ENCODE measurements at places on chromosomes 1 and 21.

DNA sequence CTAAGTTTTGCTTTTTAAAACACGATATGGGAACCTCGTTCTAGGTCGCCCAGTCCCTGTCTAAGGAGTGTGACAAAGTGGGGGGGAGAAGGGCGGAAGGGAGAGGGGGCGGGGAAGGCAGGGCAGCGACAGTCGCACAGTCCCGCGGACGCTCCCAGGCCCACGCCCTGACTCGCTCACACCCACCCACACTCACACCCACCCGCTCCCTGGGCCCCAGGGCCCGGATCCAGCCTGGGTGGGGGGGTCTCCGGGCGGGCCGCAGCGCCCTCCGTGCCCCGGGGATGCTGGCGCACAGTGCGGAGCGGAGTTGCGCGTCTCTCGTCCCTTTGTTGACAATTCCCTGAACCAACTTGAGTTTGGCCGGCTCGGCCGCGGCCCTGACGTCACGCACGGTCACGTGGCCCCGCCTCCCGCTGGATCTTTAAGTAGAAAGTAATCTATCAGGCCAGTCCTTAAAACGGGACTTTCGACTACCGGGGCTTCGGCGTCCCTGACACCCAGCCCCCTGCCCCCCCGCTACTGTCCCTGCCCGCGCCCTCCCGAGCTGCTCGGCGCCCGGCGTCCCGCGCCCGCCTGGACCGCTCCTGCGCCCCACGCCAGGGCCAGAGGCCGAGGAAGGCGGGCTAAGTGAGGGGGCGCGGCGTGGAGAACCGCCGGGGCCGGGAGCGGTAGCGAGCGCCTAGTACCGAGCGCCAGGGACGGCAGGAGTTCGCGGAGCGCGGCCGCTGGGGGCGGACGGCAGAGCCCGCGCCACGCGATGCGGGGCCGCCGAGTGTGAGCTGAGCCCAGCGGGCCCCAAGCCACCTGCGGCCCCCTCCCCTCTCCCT is at the start of gene FOXD3:
FOXD3 (plus strand) TSS at position 454 of the 830 bp plus-strand sequence. CDS start 492 bp downstream, outside the sequence.
- DNase-seq: no peak

DNA sequence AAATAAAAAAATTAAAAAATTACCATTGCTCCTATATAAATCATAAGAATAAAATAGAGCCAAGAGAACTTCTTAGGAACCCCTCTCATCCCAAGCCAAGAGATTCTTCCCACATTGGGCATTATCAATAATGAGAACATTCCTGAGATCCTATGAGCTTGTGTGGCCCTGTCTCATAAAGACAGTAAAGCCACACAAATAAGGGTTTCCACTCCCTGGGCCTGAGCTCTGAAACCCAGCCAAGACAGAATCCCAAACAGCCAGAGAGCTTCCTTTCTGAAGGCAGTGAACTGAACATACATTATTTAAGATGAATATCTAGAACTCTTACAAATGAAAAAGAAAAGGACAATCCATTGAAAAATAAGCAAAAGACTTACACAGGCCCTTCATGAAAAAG is 68.3 kb downstream of the SLC45A1 start:
- no peak for DNase-seq

DNA sequence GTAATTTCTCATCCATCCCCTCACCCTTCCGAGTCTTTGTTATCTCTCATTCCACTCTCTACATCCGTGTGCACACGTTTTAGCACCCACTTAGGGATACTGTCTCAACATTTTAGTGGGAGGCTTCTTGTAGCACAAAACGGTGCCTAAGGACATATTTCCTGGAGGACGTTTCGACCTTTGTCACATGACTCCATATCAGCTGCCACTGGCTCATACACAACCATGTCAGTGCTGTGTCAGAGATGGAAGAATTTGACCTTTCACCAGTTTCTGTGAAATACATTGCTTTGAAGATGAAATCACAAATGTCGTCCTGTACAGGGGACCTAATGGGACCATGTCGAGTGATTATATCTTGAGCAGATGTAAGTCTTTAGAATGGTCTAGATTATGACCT is 15.6 kb downstream of the B3GALT5 start:
- DNase-seq: no peak

DNA sequence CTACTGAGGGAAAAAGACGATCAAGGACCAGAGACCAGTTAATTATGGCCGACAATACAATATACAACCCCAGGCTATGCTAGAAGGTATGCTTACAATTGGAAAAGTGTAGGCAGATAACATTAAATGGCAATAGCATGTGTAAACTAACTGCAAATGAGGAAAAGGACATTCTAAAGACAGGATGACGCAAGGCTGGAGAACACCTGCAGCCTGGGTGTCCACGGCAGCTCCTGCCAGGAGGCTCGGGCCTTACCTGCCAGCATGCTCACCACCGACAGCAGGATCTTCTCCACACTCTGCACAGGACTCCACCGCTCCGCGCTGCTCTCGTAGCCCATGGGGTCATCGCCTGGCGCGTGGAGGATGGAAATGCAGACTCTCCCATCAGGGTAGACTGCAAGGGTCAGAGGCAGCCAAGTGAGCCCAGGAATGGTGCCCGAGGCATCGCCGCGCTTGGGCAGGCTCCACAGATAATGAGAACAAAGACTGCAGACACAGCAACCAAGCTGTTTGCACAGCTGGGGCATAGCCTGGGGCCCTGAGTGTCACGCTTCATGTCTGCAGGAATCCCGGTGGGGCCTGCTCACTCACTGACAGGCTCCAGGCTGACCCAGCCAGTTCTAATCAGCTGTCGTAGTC is 28.2 kb downstream of the UBE2G2 start:
- no peak for DNase-seq

DNA sequence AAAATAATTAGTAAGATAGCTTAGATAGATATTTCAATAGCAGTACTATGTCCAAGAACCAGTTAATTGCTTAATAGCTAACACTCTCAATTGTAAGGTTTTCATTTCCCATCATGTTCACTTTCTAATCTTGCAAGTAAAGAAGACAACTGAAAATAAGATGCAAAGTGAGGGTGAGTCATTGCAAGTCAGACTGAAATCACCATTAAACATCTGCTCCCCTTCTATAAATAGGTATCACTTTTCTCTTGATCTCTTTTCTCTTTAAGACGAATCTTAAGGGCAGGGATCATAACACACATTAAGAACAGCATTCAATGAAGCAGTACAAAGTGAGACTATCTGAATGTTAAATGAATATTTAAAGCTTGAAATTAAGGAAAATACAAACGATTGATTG is 40.4 kb downstream of the UBR4 start:
- no peak for DNase-seq

- DNase-seq: no peak
Measured at GRCh38 chr1:233078396-233078795, 128.0 kb downstream of the NTPCR start.
